ENCODE measurements at places on chromosomes 7 and 10.

GRCh38 chr7:142308326-142308725 is 50.5 kb upstream of the PRSS58 start:
- no peak for DNase-seq

DNA sequence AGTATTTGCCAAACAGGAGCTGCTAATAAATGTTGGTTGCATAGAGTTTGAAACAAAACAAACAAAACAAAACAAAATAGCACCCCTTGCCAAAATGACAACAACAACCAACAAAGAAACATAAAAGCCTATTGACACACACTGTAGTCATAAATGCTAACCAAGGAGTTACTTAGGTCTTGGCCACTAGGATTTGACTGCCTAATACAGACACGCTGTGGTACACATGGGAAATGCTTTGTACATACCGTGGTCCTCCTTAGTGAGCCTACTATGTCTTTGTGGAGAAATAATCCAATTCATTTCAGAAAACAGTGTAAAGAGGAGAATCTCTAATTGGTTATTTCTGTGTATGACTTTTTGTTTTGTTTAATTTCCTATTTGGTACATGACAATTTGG is 53.2 kb upstream of the MTPN start:
- DNase-seq, result no peak

DNA sequence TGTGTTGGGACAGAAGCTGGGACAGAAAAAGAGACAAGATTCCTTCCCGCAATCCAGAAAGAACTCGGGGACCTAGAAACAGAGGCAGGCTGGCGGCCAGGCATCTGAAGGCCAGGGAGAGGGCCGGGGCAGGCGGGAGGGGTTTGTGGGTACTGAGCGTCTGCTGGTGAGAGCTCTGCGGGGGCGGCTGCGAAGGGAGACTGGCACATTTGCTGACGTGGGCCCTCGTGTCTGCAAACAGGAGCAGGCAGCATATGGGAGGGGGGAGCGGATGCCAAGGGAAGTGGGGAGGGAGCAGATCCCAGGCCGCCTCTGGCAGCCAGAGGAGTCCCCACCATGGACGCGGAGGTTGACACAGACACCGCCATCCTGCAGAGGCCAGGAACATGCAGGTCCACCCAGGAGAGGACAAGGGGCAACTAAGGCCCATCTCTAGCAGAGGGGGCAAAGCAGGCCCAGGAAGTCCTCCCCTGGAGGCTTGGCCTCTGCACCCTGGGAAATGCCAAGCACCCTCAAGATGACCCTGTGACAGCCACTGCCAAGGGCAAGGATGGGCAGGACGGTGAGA is 32.2 kb downstream of the KCNH2 start:
- DNase-seq, result peak; percentile 88

DNA sequence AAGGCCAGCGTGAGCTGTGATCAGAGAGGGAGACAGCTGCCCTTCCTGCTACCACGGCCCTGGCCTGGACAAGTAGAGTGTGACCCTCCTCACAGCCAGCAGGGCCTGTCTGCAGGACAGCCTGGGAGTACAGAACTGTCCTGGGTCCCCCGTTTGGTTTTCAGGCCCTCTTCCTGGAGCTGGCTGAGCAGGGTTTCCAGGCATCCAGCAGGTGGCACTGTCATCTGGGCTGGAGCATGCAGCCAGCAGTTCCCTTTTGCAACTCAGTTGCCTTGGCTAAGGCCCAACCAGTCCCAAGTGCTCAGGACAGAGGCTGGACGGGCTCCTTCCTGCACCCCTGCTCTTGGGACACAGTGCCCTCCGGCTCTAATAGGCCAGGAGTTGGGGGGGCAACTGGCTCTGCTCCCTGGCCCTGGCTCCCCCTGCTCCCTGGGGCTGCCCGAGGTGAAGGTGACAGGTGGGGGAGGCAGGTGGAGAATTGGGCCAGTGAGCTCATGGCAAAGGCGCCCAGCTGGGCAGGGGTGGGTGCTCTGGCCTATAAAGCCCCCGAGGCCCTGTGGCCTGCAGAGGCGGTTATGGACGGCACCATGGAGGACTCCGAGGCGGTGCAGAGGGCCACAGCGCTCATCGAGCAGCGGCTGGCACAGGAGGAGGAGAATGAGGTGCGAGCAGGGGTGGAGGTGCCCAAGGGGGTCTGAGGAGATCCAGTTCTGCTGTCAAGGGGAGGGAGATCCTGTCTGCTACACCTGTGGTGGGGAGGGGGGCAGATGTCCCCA is at the start of gene ANKRD2:
Gene ANKRD2 (plus strand): TSS at position 566 of the 776 bp plus-strand sequence. CDS start 10 bp downstream, at position 576.
- DNase-seq, result no peak

DNA sequence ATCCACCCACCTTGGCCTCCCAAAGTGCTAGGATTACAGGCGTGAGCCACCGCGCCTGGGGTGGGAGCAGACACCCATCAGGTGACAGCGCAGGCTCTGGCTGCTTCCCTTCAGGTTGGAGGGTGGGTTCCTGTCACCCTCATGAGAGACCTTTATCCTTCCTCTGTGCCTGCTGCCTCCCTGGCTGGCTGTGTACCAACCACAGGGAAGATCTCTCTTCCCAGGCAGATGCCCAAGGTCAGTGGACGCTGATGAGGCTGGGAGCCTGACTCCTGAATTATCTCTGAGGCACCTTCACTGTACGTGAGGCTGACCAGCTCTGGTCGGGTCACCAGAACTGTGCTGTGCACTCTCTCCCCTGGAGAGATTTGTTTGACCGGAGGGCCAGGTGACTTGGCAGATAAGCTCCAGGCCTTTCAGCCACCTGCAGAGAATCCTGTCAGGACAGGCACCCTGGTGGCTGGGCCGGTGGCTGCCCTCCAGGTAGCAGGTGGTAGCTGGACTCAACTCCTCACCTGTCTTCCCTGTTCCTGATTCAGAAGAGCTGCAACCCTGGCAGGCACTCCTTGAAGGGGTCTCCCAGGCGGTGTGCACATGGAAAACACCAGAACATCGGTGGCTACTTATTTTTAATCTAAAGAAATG is 251.9 kb downstream of the GLRX3 start:
- no peak for DNase-seq

DNA sequence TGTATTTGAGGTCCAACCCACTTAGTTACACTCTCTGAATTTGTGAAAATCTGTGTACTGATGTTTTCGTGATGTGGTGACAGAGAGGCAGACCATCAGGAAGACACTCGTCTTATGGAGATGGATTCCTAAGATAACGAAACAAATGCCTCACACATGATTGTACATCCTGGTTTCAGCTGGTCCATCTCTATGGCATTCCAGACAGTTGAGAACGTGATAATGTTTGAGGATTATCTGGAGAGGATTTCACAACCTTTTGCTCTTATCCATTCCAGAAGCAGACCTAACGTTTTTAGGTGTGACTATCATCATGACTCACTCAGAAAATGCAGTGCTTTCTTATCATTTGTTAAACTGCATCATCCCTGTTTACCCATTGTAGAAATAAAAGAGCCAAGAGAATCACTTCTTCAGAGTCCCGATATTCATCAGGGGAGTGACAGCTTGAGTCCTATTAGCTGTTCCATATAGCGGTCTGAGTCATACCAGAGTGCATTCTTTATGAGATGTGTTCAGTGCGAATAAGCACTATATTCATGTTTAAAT is 74.5 kb downstream of the BMPER start:
- DNase-seq, result no peak

- DNase-seq, result no peak
Measured at GRCh38 chr7:1845536-1846311, 175.6 kb downstream of the ELFN1 start.

- DNase-seq, result no peak
Measured at GRCh38 chr7:39164887-39165286, 187.2 kb downstream of the POU6F2 start.

DNA sequence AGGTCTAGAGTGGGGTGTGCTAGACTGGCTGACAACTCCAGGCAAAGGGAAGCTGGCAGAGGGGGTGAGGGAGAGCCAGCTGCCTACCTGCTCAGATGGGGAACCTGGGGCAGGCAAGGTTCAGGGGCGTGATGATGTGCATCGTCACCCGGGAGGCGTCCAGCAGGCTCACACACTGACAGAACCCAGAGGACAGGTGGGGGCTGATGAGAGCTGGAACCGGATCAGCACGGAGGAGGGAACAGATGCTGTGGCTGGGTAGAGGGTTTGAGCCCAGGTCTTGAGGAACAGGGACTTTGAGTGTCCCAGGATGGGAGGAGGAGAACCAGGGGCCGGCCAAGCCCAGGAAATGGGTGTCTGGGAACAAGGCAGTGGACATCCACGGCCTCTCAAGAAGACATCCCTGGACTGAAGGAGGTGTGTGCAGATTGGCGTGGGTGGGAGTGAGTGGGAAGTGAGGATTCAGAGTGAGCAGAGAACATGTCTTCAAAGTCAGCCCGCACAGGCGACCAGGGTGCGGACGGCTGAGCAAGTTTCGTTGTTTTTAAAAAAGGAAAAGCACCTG is 3.9 kb downstream of the RASGEF1A start:
- no peak for DNase-seq

- DNase-seq, result peak; percentile 72
Measured at GRCh38 chr10:13839430-13839990, 252.7 kb downstream of the PRPF18 start.

GRCh38 chr10:80949785-80950184 is 412.1 kb downstream of the SH2D4B start:
- DNase-seq, result no peak

DNA sequence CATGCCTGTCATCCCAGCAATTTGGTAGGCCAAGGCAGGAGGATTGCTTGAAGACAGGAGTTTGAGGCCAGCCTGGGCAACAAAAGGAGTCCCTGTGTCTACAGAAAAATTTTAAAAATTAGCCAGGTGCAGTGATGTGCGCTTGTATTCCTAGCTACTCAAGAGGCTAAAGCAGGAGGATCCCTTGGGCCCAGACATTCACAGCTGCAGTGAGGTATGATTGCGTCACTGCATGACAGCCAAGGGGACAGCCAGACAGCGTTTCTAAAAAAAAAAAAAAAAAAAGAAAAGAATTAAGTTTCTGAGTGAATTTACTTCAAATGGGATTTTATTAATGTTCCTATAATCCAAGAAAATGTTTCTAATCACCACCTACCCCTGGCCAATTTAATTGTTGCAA is 87.4 kb upstream of the RNF148 start:
- DNase-seq, result no peak

GRCh38 chr10:122328676-122329075 is 45.8 kb upstream of the PLEKHA1 start:
- no peak for DNase-seq

DNA sequence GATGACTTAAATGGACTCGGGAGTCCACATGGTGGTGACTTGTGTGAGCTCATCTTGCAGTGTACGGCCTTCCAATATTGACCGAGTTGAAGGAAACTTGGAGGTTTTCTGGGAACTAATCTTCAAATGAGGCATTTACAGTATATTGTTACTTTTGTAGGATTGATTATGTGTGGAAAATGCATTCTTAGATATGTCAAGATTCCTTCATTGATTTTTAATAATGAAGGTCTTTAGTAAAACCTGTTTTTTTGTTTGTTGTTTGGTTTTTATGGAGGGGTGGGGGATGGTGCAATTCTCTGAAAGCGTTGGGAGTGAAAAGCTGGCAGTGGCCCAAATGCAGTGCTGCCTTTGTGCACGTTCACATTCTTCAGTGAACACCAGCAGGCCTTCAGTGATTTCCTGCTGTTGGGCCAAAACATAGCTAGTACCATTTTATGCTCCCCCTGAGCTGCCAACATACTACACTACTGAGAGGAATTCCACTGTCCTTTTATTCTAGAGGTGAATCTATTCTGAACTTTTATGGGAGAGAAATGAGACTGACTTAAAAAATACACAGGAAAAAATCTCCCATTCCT is 50.4 kb downstream of the CCNY start:
- DNase-seq, result no peak

DNA sequence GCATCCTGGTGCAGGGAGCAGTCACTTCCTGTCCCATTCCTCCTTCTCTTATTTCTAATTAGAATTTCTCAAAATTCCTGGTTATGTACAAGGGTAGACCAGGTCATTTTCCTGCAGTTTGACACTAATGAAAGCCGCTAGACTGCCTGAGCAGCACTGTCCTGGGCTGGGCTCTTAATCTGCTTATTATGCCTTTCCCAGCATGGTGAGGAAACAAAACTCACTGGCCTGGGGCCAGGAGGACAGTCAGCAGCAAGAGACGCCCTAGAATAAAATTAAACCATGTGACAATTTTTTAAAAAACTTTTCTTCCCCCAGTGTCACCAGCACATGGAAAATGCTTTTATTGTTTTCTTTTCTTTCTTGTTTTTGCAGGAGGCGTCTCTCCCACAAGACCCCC is 647.5 kb downstream of the TYW1 start:
- DNase-seq, result peak; percentile 3

GRCh38 chr10:106661767-106662140 is 502.8 kb downstream of the SORCS1 start:
- no peak for DNase-seq

DNA sequence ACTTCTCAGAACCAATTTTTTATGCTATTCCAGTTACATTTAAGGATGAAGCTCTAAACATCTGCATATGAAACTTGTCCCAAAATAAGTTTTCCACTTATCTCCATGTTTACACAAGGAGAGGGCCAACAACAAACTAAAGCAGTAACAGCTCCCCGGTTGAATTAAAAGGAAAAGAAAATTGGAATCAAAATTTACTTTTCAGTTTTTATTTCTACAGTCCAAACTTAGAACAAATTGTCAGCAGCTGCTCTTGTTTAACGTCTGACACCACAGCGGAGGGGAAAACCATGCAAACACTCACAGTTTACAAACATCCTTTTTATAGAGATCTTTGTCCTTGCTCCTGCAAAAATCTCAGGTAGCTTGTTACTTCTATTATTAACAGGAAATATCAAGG is 101.3 kb downstream of the COL28A1 start:
- no peak for DNase-seq

- DNase-seq, result no peak
Measured at GRCh38 chr10:84397735-84398144, 69.4 kb downstream of the CCSER2 start.

GRCh38 chr7:80403686-80404241 is 108.1 kb downstream of the GNAT3 start:
- no peak for DNase-seq

DNA sequence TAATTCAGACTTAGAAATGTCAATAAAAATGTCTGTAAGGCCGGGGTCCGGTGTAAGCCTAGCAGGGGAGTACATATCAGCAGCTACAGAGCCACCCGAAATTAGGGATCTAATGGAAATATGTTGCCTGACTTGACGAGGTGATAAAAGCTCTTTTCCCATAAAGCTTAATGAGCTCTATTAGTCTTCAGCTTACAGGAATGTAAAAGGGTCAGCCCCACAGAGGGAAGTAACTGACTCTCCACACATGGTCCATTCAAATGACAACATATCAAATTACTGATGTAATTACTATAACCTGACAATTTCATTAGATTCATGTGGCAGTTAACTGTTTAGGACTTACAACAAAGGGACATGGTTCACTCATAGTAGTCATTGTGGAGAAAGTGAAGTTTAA is 62.3 kb downstream of the ATE1 start:
- DNase-seq, result no peak

- no peak for DNase-seq
Measured at GRCh38 chr7:97024209-97025129, at the start of gene DLX5. TSS of gene DLX5 (minus strand) at chr7:97024831. CDS start at chr7:97024623, 208 bp downstream.

DNA sequence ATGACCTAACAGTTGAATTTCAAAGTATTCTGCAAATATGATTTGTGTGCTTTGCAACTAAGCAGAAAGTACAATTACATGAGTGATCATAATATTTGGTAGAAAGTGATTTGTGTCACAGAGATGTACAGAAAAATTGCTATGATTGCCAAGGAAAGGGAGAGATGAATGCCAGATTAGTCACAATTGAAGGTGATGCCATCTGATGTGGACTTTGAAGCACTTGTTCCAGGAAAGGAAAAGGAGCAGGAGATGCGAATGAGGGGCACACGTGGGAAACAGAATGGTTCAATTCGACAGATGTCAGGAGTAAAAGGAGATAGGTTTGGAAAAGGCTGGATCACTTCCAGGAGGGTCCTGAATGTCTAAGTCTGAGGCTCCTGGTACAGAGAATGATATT is 153.1 kb upstream of the LAMB4 start:
- no peak for DNase-seq

All from retinal pigment epithelial cell (primary cell).